ENCODE measurements at places on chromosomes 6 and 20. TPM values are rescaled to one million over a fixed set of nuclear protein-coding genes. Genes with fewer than 3 reads are reported as not detected.

The BPIFA1 gene
- not detected for polyA plus RNA-seq

The DUSP22 gene
- 22.9 TPM for polyA plus RNA-seq

The CST7 gene
- polyA plus RNA-seq, result 0.70 TPM

The HLA-DOB gene
- 0.27 TPM for polyA plus RNA-seq

The MCCD1 gene
- 13.8 TPM for polyA plus RNA-seq

The AVP gene
- polyA plus RNA-seq, result 0.43 TPM

The KIAA0408 gene
- polyA plus RNA-seq, result 4.3 TPM

The CALHM4 gene
- not detected for polyA plus RNA-seq

The FKBP1C gene
- polyA plus RNA-seq, result 3.0 TPM

The ZBTB22 gene
- polyA plus RNA-seq, result 25.5 TPM

The SNX9 gene
- polyA plus RNA-seq, result 38.6 TPM

The SLC26A8 gene
- 0.81 TPM for polyA plus RNA-seq

The PTCHD4 gene
- polyA plus RNA-seq, result 2.8 TPM

The LY86 gene
- 2.3 TPM for polyA plus RNA-seq

The PLCB4 gene
- polyA plus RNA-seq, result 13.0 TPM

The CLVS2 gene
- 0.33 TPM for polyA plus RNA-seq

The CRYBG1 gene
- 33.3 TPM for polyA plus RNA-seq

The MYCT1 gene
- polyA plus RNA-seq, result 13.4 TPM

The ASCC3 gene
- 21.6 TPM for polyA plus RNA-seq

The HLA-DPA1 gene
- 17.1 TPM for polyA plus RNA-seq

The HLA-DOA gene
- 5.7 TPM for polyA plus RNA-seq

The SIRPD gene
- polyA plus RNA-seq, result not detected

The CLIC5 gene
- 197 TPM for polyA plus RNA-seq

The SIRPB2 gene
- polyA plus RNA-seq, result 0.87 TPM

The RBBP8NL gene
- 0.04 TPM for polyA plus RNA-seq

The ECHDC1 gene
- 65.5 TPM for polyA plus RNA-seq

The SYCP2 gene
- 4.1 TPM for polyA plus RNA-seq

The MLN gene
- 0.53 TPM for polyA plus RNA-seq

The GNMT gene
- 0.45 TPM for polyA plus RNA-seq

The SNPH gene
- polyA plus RNA-seq, result 2.9 TPM

The WFDC12 gene
- not detected for polyA plus RNA-seq

The MROH8 gene
- polyA plus RNA-seq, result 6.7 TPM

The GJA10 gene
- not detected for polyA plus RNA-seq

The CD93 gene
- polyA plus RNA-seq, result 47.4 TPM

The APCDD1L gene
- 12.0 TPM for polyA plus RNA-seq

The ZC2HC1B gene
- not detected for polyA plus RNA-seq

The EPPIN gene
- not detected for polyA plus RNA-seq

The ZNF165 gene
- 5.1 TPM for polyA plus RNA-seq

The ECT2L gene
- polyA plus RNA-seq, result 0.20 TPM

The CLPSL1 gene
- 1.4 TPM for polyA plus RNA-seq

The TSBP1 gene
- polyA plus RNA-seq, result not detected

The COL12A1 gene
- polyA plus RNA-seq, result 109 TPM

The INSM1 gene
- not detected for polyA plus RNA-seq

The RALGAPA2 gene
- 8.6 TPM for polyA plus RNA-seq

The TEAD3 gene
- polyA plus RNA-seq, result 37.1 TPM

The SYCP2L gene
- 4.6 TPM for polyA plus RNA-seq

The ANKRD66 gene
- 0.11 TPM for polyA plus RNA-seq
